T47D (cell line): ENCODE measurements at places on chromosomes 2 and 18.
A peak's percentile ranks its signal among the peaks of the same experiment; 100 is the strongest.

- no peak for DNase-seq
Measured at GRCh38 chr2:88838165-88838635, 146.7 kb downstream of the RPIA start.

GRCh38 chr18:24397694-24398368 is at the start of gene OSBPL1A:
TSS of gene OSBPL1A (minus strand) at chr18:24397824. CDS start at chr18:24377533, 20,291 bp downstream.
- DNase-seq = peak; percentile 96

DNA sequence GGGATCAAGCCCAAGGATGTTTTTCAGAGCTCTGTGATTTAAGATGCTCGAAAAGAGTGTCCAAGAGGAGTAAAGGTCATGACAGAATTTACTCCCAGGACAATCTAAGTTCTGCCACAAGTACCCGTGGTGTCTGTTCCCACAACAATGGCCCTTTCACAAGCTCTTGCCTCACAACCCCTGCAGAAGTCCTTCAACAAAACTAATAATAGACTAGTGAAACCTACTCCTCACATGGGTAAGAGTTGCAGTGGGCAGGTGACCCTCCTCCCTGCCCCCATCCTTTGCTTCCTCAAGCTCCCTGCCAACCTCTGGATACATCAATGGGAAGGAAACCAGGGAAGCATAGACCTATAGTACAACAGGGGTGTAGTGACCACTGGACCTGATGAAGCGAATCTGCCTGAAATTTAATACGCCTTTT is 34.9 kb downstream of the PTCD3 start:
- DNase-seq = no peak

DNA sequence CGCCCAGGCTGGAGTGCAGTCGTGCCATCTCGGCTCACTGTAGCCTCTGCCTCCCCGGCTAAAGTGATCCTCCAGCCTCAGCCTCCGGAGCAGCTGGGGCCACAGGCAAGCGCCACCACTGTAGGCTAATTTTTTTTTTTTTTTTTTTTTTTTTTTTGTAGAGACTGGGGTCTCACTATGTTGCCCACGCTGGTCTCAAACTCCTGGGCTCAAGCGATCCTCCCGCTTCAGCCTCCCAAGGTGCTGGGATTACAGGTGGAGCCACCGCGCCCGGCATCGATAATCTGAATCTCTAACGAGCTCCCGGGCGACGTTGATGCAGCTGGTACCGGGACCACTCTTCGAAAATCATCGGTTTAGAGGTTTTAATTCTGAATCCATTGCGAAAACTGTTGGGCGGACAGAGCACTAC is 520 bp upstream of the CYP20A1 start:
- no peak for DNase-seq

DNA sequence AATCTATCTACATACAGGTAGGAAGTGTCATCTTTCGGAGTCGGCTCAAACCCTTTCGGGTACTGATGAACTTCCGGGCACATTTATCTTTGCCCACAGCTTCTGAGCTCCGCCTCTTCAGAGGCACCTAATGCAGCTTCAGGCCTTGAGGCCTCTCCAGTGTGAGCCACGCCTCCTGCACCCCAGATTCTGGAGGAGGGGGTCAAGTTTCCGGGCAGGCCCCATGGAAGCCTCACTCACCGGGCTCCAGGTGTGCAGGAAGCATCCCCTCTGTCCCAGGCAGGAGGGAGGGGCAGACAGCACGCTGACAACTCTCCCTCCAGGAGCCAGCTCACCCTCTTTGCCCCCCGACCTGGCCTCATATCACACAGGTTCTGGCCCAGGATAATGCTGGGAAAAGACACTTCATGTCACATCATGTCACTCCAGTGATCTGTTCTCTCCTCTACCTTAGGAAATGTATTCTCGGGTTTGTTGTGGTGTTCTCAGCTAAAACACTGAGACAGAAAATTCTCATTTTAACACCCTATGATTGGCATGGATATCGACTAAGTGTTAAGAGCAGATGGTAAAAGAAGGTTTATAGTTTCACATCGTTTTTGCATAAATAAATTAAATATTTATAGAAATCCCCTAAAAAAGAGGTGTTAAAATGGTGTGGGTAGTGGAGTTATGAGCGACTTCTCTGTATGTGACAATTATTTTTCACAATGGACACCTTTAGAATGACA is 46.2 kb upstream of the COPS8 start:
- DNase-seq = no peak

DNA sequence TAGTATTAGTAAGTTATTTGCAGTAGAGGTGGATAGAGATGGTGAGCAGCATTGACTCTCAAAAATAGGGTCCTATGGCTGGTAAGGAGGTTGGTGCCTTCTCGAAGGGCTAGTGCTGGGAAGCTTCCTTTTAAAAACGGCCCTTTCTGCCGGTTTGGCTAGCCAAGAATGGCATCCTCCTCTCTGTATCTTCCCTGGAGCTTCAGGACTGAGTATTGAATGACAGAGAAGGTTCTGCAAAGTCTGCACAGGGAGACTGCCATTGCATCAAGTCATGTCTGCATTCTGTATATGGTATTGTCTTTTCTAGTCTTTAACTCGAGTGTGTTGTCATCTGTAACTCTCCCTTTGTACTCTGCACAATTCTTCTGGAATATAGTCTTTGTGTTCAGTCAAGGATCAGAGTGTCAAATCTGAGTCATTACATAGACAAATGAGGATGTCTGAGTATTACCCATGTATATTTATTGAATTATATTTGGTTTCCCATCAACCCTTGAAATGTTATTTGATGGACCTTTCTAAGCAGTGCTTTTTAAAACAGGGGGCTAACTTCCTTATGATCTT is 1.1 kb downstream of the LDLRAD4 start:
- DNase-seq = no peak

DNA sequence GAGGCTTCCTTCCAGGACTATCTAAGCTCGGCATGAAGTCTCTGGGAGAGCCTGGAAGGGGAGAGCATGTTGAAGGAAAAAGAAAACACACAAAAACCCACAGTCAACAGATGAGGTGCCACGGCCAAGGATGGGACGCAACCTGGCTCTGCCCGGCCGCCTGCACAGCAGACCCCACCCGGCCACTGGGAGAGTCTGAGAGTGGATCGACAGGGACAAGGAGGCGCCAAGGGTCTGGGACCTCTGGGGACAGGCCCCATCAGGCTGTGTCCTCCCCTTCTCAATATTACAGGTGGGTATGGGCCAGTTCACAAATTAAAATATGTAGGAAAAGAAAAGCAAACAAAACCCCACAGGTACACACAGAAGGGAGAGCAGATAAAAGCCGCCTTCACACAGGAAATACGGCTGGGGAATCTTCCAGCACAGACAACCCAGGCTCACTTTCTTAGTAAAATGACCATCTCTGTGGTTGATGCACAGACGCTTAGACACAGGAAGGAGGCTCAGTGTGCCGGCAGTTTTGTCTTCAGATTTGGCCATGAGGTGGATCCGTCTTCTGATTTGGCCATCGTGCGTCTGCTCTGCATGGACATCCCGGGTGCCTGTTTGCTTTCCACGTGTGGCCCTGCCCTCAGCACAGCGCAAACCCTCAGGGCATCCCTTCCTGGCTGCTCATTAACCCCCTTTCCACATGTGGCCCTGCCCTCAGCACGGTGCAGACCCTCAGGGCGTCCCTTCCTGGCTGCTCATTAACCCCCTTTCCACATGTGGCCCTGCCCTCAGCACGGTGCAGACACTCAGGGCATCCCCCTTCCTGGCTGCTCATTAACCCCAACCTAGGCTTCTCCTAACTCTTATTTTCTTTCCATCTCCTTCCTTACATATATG is 138.4 kb downstream of the EIPR1 start:
- no peak for DNase-seq

GRCh38 chr2:24228470-24228869 is 53.6 kb downstream of the FAM228A start:
- peak; percentile 48 for DNase-seq

DNA sequence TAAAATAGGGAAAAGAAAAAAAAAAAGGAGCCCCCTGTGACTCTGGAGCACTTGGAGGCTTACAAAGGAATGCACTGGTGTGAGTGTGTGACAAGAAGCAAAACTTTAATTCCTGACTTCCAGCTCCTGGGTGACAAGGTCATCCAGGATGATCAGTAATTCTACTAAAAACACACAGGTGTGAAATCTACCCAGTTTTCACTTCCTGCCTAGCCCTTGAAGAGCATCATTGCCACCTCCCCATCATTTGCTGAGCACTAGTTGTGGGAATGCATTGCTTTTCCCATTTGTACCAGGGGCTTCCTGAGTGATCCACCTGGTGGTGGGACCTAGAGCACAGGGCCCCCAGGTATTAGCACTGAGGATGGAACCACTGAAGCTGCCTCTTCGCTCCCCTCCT is 139.7 kb upstream of the RIOK3 start:
- no peak for DNase-seq

- no peak for DNase-seq
Measured at GRCh38 chr18:55289775-55290174, 298.2 kb downstream of the TCF4 start.

DNA sequence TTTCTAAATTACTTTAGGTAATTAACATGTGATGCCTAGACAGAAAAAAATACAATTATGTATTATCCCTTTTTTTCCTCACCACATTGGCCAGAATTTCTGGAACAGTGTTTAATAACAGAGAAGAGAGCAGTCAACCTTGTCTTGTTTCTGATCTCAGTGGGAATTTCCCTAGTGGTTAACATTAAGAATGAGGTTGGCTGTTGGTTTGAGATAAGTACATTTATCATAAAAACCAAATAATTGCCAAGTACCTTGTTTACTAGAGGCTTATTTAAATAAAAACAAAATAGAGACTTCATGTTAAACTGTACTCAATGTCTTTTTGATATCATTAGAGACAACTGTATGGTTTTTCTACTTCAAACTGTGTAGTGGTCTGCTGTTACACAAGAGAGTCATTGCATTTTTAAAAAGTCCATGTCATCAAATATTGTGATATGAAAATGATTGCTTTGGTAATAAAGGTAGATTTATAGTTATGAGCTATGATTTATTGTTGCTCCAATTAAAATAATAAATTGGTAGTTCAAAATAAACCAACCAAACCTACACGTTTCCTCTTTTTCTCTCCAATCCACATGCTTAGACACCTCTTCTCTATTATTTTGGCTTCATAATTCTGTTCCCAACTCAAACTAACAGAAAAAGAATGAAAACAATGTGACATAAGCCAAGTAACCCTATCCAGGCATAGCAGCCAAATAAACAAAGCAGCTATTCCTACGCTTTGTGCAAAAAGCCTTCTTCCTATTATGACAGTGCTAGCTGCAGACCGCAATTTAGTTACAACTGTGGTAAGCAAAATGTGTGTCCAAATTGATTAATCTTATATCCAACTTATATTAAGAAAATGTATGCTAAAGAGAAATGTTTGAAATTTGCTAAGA is 20.9 kb upstream of the TANK start:
- DNase-seq = no peak

- DNase-seq = no peak
Measured at GRCh38 chr2:229749779-229750178, 35.4 kb upstream of the DNER start.

DNA sequence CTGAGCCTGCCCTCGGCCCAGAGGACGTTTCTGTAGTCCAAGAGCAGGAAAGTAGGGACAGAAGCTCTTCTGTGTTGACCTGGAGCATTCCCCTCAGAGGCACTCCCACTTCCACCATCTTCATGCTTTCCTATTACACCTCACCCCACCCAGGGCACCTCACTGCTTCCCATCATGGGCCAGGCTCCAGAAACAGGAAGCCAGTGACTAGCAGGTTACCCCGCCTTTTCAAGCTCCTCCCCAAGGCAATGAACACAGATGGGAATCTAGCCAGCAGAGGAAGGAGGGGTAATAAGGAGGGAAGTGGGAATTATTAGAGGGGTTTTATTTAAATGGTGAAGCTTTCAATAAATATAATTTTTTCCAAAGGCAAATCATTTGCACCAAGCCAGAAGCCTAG is 308.8 kb upstream of the MGAT5 start:
- DNase-seq = no peak
